ENCODE measurements at places on chromosomes 7 and 10.
A peak's percentile ranks its signal among the peaks of the same experiment; 100 is the strongest.

GRCh38 chr7:77698042-77698625, 1.9 kb downstream of the RSBN1L start:
- no peak for DNase-seq

GRCh38 chr7:22885797-22886261, 63.2 kb upstream of the TOMM7 start:
- no peak for DNase-seq

- no peak for DNase-seq
Observed at GRCh38 chr7:44338600-44338999, 13.2 kb upstream of the CAMK2B start.

GRCh38 chr7:70919481-70920073, 212.4 kb upstream of the GALNT17 start:
- DNase-seq: no peak

DNA sequence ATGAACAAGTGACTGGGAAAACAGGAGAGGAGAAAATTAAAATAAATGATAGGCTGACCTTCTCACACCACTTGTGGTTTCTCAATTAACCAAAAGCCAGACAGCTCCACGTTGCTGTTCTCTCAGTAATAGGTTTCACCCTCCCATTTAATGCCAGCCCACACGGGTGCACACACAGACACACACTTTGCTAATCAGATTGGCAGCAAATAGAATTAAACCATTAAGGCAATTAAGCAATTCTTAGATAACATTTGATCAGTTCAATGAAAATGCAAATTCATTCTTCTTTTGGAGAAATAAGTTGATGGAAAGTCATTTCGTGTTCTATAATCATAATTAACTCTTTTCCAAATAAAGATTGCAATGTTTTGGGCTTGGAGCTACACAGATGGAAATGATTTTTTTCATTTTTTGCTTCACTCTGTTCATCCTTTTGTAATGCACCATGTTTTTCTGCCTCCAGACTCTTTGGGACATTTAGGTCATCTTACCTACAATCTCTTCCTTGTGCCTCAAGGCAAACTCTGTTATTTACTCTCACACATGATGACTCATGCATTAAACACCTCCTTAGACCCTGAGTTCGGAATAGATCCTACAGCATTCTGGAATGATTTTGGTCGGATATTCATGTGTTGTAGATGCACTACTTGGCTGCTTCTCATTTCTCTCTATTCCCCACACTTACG, 700.7 kb downstream of the AUTS2 start:
- DNase-seq: no peak

DNA sequence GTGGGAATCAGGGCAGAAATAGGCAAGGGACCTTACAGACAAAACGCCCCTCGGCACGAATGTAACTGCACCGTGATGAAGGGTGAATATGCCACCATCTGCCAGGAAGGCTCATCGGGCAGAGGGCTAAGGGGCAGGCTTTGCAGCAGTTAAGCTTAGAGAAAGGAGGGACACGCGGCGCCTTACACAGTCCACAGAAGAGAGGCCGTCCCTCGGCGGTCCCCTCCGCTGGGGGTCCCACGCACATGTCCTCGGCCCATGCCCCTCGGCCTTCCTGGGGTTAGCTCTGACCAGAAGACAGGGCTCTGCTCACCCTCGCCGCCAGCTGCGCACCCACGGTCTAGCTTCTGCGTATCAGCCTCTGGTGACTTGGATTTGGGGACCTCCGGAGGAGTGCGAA, 141.1 kb downstream of the DYNC2I1 start:
- DNase-seq: no peak

- no peak for DNase-seq
Observed at GRCh38 chr10:74206746-74207145, 55.7 kb downstream of the ADK start.

GRCh38 chr7:22934473-22935065, 79.4 kb downstream of the HYCC1 start:
- DNase-seq: no peak

GRCh38 chr7:10015687-10016086, 958.0 kb upstream of the PHF14 start:
- no peak for DNase-seq

GRCh38 chr7:93039282-93039681, 78.5 kb downstream of the SAMD9 start:
- no peak for DNase-seq

DNA sequence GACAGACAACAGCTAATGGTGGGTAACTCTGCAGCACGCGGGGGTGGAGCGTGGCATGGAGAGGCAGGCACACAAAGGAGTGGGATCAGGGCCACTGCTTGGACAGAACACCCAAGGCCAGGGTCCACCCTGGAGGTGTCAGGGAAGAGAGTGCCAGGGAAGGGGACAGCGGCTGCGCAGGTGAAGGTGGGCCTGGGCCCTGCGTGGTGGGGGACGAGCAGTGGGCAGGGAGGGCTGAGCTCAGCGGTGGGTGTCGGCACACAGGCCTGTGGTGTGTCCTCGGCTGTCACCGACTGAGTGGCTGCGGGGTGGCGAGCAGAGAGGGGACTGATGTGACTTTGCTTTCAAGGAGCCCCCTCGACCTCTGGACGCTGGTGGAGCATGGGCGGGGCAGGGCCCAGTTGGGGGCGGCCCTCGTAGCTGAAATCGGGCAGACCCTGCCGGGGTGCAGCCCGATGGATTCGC, 8.4 kb upstream of the SCART1 start:
- DNase-seq: no peak

DNA sequence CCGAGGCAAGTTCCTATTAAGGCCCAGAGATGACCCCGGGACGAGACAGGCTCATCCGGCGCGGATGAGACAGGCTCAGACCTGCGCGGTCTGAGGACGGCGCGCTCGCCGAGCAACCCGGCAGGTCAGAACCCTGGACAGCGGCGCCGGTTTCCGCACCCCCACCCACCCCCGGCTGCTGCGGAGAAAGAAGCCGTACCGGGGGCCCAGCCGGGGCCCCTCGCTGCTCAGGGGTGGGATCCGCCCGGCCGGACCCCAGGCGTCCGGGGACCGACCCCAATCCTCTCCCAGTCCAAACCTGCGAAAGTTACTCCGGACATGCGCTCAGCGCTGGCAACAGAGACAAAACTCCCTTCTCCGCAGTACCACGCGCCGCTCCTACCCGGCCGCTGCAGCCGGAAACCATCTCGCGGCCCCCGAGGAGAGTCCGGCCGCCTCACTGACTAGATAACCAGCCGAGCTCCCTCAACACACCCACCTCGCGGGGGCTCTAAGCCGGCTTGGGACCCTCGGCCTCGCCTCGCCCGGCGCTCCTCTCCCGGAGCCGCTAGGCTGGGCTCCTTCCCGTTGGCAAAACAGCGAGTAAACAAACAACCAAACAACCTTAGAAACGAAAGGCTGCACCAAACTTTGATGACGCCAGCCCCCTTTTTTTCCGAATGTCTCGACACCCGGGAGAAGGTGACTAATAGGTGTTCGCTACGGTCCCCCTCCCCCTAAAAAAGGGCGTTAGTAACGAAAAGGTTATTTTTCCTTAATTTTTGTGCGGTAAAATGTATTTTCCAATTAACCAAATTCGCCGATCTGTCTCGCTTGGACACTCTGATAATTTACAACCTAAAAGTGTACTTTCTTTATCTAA, 2.3 kb upstream of the DRGX start:
- DNase-seq: peak; percentile 26

DNA sequence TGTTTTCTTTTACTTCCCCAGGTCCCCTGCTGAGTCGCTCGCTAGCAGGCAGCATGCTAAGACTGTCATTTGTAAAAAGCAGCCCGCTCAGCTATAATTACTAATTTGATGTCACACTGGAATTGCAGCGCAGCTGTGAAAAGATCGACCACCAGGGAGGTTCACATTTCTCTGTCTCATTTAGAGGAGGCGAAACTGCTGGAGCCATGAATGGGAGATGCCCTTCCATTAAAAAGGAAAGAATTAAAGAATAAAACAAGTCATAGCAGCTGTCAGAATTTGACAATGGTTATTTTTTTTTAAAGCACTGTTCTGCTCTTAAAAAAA, 153.5 kb downstream of the PIP4K2A start:
- no peak for DNase-seq

GRCh38 chr10:97914837-97915211, 65.2 kb downstream of the GOLGA7B start:
- DNase-seq: peak; percentile 53

- no peak for DNase-seq
Observed at GRCh38 chr10:100828738-100829096, 83.3 kb downstream of the PAX2 start.

- DNase-seq: no peak
Observed at GRCh38 chr10:128721963-128722445, 595.8 kb upstream of the MKI67 start.

DNA sequence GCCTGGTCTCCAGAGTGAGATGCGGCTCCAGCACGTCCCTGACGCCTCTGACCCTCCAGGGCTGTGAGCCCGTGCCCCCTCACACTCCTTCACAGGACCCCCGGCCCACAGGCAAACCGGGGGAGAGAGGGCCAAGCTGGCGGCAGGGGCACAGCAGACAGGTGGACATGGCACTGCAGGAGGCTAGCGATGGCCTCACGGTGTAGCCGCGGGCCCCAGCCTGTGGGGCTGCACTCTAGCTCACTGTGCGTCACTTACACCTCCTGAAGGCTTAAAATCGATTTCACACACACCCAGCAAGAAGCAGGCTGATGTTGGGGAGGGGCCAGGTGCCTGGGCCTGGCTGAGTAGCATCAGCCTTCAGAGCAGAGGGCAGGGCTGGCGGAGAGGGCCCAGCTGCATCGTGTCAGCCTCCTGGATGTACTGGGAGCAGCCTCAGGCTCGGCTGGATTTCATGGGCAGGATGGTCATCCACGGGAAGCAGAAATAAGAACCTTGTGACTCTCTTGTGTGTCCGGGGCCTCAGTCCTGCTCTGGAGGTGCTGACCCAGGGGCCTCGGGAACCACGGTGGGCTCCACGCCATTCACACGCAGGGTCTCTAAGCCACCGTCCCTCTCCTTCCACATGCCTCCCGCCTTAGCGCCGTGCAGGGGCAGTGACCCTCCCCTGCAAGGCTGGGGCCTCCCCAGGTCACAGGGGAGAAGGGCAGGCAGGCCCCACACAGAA, 19.4 kb upstream of the KNDC1 start:
- no peak for DNase-seq

DNA sequence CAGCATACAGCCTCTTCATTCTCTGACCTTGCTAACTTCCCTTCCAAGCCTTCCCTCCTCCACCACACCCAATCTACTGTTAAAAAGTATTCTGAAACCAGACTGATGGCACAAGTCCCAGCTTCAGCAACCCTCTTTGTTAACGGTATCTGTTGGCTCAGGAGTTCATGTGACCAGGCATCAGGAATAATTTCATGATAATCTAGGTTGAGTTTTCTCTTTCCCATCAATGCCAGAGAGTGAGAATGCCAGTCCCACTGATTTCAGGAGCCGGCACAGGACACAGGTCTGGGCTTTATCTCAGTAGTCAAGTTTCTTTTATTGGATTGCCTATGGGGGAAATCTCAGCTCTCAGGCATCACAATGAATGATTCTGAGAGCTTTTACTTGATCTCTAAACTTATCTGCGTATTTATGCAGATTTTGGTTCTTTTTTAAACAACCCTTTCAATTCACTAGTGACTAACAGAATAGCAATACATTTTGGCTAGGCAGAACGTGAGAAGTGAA, 231.0 kb upstream of the LYZL1 start:
- no peak for DNase-seq

DNA sequence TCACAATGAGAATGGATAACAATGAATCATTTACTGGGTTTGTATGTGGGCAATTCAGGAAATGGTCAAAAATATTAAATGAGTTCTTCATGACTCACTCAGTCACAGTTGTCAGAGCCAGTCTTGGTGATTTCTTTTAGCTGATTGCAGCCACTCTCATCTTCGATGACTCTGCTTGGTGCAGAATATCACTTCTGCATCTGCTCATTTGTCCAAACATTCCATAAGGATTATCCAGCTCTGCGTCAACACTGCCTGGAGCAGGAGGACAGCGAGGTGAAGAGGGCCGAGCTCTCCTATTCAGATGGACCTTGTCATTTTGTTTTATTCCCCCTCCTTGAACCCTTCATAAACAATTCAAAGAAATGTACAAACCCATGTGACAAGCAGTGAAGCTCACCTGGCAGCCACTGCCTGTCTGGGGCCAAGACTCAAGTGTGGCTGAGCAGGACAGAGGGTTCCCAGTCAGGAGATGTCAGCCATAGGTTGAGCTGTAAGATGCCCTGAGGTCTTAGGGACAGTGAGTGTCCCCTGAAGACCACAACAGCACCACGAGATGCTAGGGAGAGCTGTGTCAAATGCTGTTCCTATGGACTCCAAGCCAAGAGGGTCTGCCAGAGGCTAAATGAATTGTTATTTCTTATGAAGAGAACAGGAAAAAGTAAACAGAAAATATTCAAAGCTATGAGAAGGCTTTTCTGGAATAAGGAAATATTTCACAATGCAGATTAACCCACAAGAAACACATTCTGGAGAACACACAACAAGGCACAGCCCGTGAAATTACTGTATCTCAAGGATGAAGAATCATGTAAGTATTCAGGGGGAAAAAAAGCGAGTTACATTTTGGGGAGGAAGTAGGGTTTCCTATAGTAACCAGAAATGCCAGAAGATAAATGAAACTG, 33.1 kb upstream of the EGFR start:
- DNase-seq: no peak

DNA sequence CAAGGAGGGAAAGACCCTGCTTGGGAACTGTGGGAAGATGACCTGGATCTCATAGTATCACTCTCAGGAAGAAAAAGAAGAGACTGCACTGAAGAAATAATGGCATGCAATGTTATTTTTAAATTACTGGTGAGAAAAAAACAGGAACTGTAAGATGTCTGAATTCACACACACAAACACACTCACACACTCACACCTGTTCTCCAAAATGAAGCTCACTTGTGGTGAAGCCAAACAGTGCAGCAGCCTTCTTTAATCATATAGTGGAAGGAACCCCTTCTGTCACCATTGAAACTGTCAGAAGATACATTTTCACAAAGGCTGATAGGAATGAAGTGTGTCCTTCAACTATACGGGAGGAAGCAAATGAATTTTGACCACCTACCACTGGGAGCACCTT, 156.5 kb upstream of the GHITM start:
- DNase-seq: no peak

GRCh38 chr10:62788861-62789467, 15.6 kb upstream of the ADO start:
- no peak for DNase-seq

GRCh38 chr10:26765549-26765948, 68.0 kb downstream of the PDSS1 start:
- DNase-seq: no peak

GRCh38 chr7:41874201-41874785, 171.4 kb upstream of the INHBA start:
- DNase-seq: no peak

- DNase-seq: no peak
Observed at GRCh38 chr7:1459920-1460820, 900 bp upstream of the MICALL2 start.

DNA sequence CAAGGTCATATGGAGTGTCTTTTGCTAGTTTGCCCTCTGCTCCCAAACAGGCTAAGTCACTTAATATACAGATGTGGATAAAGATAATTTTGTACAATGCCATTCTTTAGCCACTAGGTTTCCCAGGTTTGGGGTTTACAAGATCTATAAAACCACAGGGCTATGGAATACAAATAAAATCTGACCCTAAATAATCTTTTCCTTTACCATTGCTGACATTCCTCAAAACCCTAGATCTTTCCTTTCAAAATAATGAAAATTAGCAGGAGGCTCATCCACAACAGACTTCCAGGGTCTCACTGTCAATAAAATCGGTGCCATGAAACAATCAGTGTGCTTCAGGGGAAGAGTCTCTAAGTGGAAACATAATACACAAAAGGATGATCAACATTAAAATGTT, 148.4 kb downstream of the CPEB3 start:
- no peak for DNase-seq
